Right cardiac atrium (tissue), 5 donors: ENCODE measurements at places on chromosomes 3 and 15. TPM values are rescaled to one million over a fixed set of nuclear protein-coding genes. Genes with fewer than 3 reads are reported as not detected.

DNA sequence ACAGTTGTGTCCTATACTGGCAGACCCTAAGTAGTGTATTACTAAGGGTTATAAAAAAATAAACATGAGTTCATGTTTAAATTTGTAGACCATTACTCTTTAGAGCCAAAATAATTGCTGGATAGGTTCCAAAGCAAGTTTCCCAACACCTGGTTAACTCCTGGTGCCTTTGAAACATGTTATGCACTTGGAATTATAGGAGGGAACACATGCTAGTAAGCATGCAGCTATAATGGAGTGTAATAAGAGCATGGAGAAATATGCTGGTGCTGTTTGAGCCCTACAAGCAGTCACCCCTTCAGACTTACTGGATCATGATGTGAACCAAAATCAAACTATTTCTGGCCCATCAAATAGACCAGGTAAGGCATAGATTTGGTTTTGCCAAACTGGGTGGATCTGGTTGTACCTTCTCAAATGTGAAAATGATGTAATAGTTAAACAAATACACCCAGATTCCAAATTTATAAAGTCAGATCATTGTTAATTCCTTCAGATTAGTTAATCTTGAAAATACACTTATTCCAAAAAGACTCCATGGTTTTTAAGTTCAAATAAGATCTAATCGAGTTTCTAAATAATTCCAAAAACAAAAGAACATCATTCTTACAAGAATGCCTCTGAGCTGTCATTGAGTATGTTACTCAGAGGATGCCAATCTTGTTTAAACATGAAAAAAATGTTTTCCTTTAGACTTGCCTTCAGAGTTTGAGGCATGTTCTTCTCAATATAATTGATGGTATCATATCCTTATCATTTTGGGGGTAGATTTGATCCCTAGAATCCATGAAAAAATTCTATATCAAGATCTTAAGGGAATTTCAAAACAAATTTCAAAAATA is 69.3 kb downstream of the LRRC28 start:
- DNase-seq: no peak

- no peak for DNase-seq
Observed at GRCh38 chr3:142849148-142849547, 39.7 kb downstream of the PCOLCE2 start.

- no peak for DNase-seq
Observed at GRCh38 chr15:26621816-26622215, 151.1 kb downstream of the GABRB3 start.

- no peak for DNase-seq
Observed at GRCh38 chr15:76996076-76996525, 1.2 kb downstream of the PSTPIP1 start.

DNA sequence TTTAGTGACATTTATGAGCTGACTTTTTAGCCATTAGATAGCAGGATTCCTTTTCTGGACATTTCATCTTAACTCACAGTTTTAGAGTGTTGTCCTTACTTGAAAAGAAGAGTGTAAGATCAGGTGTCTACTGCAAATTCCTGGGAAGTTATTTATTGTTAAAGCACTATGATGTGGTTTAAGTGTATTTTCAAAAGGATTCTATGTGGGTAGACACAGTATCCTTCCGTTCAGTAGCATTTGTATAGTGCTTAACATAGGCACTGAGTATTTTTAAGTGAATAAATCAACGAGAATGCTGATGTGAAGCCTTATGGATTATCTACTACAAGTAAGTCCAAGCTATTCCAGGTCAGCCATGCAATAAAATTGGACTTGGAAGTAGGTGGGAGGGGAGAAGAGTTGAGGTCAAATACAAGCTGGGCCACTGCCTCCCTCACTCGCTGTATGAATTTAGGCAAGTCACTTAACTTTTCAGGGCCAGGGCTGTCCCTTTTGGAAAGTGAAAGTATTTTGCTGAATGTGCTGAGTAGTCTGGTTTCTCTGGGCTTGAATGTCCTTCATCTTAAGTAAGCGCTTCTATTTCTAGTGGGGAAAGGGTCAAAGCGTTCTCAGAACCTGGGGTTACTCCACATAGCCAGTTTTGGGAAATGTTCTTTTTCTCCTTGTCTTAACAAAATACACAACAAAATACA is 48.6 kb downstream of the GAP43 start:
- DNase-seq: no peak

The WDR5B gene
- total RNA-seq: 3.9 TPM

The ZNF654 gene
- total RNA-seq: 13.8 TPM
